ENCODE measurements at places on chromosomes 3 and 15.

DNA sequence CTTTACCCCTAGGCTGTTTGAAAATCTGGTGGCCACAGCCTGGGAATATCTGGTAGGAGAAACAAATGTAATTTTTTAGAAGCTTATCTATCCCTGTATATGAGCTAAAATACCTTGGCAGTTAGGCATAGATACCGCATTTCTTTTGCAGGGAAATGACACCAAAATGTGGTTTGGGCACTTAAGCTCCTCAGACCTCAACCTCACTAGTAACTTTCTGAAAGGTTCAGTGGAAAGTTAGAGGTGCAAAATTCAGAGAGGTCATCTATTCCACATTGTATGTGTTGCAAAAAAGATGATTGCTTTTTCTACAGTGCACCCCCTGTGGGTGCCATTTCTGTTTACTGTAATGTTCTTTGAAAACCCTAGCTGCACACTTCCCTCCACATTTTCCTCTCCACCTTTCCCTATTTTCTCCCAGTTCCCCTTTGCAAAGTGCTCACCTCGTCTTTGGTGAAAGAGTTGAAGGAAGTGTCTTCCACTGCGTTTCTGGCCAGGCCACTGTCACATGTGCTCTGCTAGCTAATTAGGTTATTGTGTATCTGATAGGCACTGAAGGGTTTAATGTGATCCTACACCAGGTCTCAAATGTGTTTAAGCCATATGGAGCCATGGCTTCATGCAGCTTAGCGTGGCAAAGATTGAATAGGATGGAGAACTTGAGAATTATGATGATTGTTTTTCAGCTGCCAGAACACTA is 1.3 kb downstream of the SACM1L start:
- peak; percentile 16 for DNase-seq

DNA sequence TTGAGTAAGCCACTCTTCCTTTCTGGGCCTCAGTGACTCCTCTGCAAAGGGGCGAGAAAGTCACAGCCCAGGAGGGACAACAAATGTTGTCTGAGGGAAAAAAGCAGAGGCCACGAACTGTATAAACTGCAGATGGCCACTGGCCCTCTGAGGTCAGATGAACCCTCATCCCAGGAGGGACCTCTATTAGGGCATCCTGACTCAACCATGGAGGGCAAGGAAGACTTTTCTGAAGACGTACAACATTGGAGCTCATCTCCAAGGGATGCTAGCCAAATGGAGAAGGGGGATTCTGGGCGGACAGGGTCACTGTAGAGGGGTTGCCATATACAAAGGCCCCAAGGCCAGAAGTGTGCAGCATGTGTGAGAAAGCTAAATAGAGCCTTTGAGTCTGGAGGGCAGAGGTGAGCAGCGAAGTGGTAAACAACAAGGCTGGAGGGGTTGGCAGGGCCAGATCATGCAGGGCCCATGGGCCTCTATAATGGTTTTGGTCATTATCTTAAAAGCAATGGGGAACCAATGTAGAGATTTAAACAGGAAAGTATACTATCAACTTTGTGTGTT is 16.7 kb downstream of the GRAMD2A start:
- DNase-seq: no peak

DNA sequence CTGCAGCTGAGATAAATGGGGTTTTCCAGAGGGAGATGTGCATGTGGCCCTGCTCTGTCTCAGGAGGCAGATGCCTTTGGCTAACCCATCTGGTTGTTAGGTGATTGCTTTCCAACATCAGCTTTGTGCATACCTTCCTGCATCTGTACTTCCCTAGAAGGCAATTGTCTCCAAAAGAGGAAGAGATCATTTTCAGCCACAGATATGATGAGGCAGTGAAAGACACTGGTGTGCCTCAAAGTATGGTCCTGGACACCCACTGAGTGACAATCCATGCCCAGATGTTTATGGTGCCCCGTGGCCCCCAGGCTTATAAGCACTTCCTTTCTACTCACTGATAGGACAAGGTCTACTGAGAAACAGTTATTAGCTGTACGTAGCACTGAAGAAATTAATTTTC is 117.5 kb upstream of the NR2F2 start:
- DNase-seq: no peak

- no peak for DNase-seq
Measured at GRCh38 chr3:123553536-123553935, 31.3 kb downstream of the HACD2 start.

GRCh38 chr3:32818229-32818969 is 602 bp downstream of the TRIM71 start:
- DNase-seq: peak; percentile 46
